ENCODE measurements at places on chromosomes 2 and 18.

DNA sequence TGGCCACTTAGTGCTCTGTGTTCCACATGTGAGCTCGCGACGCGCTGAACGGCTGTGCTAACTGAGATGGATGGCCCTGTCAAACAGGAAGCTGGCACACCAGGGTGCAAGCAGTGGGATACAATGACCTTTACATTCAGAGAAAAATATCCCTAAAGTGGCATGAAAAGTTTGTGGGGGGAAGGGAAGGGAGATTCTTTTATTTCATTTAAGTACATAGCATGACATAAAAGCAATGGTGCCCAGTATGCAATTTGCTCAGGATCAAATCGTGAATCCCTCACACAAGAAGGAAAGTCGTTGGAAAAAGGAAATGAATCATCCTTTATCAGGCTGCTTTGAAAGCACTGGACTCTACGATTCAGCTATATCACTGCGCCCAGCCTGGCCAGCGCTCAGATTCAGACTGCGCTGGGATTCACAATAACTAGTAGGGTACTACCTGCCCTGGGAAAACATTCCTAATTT is 26.0 kb downstream of the SATB2 start:
- no peak for DNase-seq

GRCh38 chr2:103009871-103010270 is 248.0 kb downstream of the TMEM182 start:
- DNase-seq = no peak

DNA sequence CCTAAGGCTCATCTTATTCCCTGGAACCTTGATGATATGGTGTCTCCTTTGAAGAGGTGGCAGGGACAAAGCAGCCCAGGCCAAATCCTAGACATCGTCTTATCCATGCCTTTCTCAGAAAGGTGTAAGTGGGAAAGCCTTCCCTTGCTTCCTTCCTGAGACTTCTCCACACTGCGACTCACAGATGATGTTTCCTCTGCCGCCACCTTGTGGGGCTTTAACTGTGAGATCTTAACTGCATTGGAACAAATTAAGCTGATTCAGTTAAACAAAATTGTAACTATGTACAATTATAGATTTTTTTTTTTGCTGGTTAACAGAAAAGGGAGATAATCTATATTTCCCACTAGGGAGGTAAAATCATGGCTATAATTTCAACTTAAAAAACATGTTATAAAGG is 10.0 kb upstream of the GCA start:
- no peak for DNase-seq

DNA sequence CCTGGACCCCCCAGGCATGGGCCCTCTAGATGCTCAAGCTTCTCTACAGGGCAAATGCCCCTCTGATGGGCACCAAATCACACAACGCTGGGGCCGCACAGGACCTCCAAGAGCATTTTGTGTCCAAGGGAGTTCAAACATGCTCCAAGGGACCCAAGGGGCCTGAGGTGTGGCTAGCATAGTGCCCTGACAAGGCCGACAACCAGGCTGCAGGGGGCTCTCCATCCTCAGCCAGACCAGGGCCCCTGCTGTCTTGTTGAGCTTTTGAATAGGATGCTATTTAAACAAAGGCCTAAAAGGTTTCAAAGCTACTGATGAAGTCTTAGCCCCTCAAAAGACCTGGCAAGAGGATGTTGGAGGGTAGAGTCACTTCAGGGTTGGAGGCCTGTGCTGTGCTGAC is 33.1 kb downstream of the EN1 start:
- DNase-seq = no peak

DNA sequence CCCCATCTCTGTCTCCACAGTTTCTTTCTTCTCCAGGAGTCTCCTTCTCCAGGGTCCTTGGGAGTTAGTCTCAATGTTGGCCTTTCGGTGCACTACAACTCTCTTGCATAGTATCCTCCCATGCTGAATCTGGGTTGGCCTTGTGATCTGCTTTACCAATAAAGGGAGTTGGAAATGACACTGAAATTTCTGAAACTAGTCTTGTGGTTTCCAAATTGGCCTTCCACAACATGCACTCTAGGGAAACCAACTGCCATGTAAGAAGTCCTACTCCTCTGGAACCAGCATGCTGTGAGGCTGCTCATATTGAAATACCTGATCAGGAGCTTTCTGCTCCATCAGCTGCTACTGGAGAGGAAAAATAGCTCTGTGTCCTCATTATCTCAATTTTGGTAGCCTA is 9.9 kb upstream of the ABHD3 start:
- no peak for DNase-seq

DNA sequence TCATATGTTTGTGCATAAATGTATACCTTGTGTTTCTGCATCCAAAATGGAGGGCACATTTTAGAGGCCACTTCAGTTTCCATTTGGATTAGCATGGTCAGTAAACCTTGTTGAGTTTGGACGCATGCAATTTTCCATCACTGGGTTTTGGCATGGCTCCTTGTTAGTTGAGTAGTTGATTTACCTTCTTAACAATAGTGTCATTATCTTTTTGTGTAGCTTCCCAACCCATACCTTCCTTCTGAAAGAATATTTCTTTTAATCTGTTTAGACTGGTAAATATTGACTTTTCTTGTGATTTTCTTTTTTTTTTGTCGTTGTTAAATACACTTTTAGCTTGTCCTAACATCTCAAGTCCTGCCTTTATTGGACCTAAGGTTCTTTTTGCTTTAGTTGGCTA is 15.5 kb downstream of the RPIA start:
- DNase-seq = no peak

- no peak for DNase-seq
These were observed 848.5 kb downstream of the DCDC2C start for GRCh38 chr2:4551691-4552474.

DNA sequence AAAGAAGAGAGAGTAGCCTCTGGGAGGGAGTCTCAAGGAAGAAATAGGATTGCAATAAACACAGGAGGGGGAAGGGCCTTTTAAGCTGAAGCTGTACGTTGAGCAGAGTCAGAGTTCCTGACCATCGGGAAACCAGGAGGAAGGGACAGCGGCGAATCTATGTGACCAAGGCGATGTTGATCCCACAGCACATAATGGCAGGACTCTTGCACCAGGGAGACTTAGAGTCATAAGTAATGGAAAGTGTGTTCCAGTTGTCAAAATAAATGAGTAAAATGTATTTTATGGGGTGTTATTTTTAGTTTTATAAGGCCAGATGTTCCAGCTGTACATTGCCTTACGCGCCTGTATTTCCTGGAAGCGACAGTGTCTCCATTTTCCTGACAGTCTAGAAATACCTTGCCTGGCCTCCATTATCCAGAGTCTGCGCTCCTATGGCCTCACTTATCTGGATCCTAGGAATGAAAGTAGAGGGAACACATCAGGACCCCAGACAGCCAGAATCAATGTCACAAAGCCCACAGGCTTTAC is 152.8 kb upstream of the COPS8 start:
- no peak for DNase-seq

- DNase-seq = no peak
These were observed 18.2 kb downstream of the LMAN1 start for GRCh38 chr18:59340817-59341216.

- DNase-seq = no peak
These were observed 1.7 kb upstream of the ZCCHC2 start for GRCh38 chr18:62521082-62521481.

DNA sequence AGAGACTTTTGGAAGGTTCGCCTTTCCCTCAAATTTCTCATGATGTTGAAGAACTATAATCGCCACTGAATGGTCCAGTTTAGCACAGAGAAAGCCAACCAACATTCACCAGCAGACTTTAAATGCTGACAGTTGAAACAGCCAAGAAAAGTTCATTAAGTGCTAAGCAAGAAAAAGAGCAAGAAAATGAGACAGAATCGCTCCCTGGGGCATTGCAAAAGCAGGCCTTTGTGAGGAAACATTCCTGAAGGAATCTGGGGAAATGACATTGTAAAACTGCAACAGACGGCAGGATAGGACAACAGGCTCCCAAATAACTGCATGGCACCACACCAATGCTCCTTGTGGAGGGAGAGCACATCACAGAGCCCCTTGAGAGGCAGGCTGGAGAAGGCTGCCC is 269.3 kb upstream of the ID2 start:
- no peak for DNase-seq

DNA sequence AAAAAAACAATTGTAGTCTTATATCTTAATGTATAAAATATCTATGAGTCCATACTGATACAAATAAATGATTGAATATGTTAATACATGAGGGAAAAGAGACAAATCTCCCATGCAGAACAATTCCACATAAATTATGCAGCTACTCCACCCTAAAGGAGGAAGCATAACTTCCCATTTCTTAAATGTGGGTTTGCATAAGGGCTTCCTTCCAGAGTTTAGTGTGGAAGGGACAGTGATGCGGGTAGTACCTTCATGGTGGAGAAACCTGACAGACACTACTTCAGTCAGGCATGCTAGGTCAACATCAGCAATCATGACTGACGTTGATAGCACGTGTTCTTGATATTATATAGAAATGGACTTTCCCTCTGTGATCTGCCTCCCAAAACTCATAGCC is 146.9 kb upstream of the STON1 start:
- no peak for DNase-seq

- no peak for DNase-seq
These were observed 187.3 kb upstream of the BCL2L11 start for GRCh38 chr2:110933420-110933819.
